ENCODE measurements at places on chromosomes 2 and 18. TPM values are rescaled to one million over a fixed set of nuclear protein-coding genes. Genes with fewer than 3 reads are reported as not detected.

Gene RNF152
- total RNA-seq, result 7.5 TPM

Gene ARL6IP6
- 43.5 TPM for total RNA-seq

Gene FOXI3
- total RNA-seq, result not detected

Gene DSG1
- not detected for total RNA-seq

Gene STARD6
- total RNA-seq, result not detected

Gene CRYGD
- total RNA-seq, result not detected

Gene ADD2
- total RNA-seq, result 5.2 TPM

Gene RELCH
- total RNA-seq, result 14.7 TPM
